ENCODE measurements at places on chromosomes 5 and 9.

- no peak for DNase-seq
Observed at GRCh38 chr5:180806351-180807011, 3.9 kb upstream of the MGAT1 start.

DNA sequence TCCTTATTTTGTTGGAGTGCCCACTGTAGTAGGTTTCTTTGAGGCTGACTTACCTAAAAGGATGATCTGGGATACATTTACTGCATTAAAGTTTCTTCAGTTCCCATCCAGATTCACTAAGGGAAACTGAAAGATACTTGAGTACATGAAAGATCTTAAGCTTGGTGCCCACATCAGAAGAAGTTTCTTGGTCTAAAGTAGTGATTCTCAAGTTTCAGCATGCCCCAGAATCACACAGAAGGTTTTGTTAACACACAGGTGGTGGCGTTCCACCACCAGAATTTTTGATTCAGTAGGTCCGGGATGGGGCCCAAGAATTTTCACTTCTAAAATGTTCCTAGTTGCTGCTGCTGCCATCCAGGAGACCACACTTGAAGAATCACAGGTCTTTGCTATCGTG is 171.0 kb downstream of the ZNF462 start:
- DNase-seq: no peak

- DNase-seq: no peak
Observed at GRCh38 chr5:62149879-62150278, 156.1 kb upstream of the KIF2A start.

DNA sequence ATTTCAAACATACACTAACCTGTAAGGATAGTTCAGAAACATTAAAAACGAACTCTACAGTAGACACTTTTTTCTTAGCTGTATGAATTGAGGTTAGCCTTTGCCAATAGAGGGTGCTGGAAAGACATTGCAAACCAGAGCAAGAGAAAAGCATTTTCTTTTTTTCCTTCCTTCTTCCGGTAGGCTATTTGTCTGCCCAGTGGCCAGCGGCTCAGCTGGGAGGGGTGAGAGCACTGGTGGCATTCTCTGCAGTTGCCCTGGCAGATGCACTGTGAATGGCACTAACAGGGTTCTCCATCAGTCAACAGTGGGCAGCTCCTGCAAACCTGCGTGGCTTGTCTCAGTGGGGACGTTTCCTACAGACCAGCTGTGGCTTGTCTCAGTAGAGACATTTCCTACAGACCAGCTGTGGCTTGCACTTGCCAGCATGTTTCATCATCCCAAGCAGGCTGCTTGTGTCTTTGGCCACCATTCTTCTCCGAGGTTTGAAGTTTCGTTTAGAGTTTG is 984.5 kb upstream of the CDH18 start:
- DNase-seq: no peak

DNA sequence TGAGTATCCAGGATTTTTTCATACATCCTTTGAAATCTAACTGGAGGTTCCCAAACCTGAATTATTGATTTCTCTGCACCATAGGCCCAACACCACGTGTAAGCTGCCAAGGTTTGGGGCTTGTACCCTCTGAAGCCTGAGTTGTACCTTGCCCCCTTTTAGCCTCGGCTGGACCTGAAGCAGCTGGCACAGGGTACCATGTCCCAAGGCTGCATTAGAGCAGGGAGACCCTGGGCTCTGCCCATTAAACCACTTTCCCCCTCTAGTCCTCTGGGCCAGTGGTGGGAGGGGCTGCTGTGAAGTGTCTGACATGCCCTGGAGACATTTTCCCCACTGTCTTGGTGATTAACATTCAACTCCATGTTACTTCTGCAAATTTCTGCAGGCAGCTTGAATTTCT is 532.9 kb upstream of the NUDT12 start:
- no peak for DNase-seq

GRCh38 chr5:150406103-150406722 is 6.5 kb downstream of the CD74 start:
- no peak for DNase-seq

DNA sequence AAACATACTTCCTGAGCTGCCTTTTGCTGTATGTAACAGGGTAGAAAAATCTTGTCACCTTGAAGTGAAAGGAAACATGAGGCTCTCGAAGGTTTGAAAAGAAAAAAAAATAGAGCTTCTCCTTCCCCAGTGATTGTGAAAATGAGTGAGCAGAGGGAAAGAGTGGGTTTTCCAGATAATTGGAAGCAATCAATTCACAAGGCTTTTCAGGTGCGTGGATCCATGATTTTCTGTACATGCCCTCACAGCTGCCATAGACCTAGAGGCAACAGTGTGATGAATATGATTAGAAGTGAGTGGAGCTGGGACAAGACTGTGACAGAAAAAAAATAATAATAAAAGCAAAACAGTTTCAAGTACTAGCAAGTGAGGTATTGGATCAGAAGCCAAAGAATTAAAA is 1422.5 kb upstream of the CDH6 start:
- no peak for DNase-seq
